ENCODE measurements at places on chromosomes 7 and 10.

DNA sequence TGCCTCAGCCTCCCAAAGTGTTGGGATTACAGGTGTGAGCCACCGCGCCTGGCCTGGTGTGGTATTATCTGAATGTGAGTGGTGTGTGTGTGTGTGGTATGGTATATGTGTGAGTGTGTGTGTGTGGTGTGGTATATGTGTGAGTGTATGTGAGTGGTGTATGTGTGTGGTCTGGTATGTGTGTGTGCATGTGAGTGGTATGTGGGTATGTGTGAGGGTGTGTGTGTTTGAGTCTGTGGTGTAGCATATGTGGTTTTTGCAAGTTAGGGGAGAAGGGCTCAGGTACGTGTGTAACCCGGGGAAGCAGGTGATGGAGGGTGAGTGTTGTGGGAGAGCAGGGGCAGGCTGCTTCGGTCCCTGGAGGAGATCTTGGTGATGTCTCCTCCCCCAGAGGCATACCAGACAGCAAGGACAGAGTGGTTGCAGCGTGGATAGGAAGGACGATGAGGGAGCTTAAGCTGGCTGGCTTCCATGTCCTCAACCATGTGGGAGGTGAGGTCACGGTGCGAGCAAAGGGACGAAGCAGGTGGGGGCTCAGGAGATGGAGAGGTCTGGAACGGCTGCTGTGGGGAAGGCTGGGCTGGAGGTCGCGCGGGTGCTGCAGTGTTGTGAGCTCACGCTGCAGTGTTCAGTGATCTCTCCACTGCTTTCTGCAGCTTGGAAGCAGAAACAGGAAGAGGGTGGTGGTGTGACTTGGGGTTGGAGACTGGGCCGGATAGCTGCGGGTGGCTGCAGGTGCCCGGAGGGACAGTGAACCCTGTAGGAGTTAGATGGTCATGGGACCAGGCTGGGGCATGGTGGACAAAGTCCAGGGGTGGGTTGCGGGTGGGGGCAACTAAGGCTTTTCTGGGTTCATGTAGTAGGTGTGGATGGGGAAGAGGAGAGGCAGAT lies 5.0 kb downstream of the ZYX start:
- peak; percentile 54 for DNase-seq

DNA sequence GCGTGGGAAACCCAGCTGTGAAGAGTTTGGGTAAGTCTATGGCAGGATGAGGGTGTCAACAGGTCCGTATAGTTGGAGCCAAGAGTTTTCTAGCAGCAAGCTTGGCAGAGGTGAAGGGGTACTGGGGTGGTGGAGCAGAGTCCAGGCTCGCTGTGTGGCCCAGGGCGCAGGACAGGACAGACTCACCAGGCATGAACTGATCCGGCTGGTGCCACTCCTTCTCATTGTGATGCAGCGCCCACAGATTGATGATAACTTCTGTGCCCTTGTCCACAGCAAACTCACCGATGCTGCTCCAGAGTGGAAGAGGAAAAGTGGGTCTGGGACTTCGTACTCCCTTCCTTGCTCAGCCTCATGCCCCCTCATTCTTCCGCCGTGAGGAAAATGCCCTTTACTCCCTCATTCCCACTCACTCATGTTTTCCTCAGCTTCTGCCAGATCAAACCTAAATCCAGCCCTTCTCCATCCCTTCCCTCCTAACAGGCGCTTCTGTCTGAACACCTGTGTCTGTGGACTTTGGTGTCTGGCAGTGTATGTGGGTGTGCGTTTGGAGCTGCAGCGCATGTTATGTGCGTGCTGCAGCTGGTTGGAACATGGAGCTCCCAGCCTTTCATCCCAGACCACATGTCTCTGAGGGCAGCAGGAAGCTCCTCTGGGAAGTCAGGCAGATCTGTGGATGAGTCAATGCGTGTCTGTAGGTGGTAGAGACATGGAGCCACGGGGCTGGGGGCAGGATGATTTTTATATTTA lies 5.7 kb downstream of the CYP17A1 start:
- DNase-seq, result no peak

DNA sequence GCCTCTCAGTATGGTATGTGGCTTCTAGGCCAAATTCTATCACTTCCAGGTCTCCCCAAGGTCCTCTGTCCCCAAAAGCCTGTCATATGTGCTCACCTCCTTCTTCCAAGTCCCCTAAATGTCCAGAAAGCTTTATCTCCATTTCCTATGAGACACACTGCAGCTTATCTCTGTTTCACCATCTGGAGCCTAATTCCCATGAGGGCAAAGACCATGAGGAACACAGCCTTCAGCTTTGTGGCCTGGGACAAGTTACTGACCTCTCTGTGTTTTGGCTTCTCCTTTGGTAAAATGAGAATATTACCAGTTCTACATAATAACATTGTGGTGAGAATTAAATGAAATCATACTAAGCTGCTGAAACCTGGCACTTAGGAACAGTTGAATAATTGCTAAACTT lies 19.2 kb downstream of the ST8SIA6 start:
- DNase-seq, result no peak

GRCh38 chr7:65722361-65722792 lies 150.5 kb upstream of the VKORC1L1 start:
- DNase-seq, result peak; percentile 53

DNA sequence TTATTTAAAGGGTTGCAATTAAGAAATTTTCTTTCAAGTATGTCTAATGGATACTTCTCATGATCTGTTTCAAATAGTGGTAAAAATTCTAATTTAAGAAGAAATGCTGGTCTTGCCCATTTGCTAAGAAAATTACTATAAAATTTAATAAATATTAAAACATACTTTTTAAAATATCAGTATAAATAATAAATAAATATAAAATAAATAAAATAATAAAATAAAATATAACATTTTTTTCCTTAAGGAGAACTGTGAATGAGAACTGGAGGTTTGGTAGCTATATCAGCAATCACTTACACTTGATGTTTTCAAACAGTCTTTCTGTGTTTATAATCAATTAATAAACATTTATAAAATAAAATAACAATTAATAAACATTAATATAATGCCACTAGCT lies 266.1 kb downstream of the HGF start:
- no peak for DNase-seq

DNA sequence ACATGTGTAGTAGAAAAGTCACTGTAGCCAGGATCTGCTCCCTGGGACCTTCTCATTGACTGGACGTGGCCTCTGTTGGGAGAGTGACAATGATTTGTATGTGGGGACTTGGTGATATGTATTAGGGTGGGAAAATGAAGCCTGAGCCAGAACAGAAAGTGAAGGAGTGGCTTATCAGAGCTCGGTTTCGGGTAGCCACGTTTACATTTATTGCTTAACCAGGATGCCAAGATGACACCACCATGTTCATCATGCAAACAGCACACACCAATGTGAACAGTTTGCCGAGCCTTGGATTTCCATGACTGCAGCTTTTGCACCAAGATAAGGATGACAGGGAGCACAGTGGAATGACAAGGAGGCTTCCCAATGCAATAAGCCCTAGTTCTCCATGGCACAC lies 112.8 kb upstream of the STK17A start:
- no peak for DNase-seq

GRCh38 chr10:99740933-99741559 lies 9.0 kb downstream of the CUTC start:
- DNase-seq, result no peak

DNA sequence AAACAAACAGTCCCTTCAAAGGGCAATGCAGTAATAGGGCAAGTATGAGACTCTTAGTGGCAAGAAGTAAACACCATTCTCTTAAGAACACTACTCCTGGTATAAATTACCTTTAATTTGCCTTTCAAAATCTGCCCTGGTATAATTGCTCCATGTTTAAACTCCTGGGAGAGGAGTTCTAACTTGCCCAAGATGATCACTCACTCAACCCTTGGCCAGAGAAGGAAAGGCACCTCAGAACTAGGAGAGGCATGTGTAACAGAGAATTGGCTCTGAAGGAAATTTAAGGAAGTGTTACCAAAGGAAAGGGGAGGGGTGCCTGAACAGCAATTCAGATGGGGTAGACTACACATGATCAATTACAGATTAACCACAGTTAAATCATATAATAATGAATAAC lies 1173.6 kb upstream of the SORCS1 start:
- no peak for DNase-seq

GRCh38 chr7:116713918-116714317 lies 41.9 kb downstream of the MET start:
- DNase-seq, result no peak

DNA sequence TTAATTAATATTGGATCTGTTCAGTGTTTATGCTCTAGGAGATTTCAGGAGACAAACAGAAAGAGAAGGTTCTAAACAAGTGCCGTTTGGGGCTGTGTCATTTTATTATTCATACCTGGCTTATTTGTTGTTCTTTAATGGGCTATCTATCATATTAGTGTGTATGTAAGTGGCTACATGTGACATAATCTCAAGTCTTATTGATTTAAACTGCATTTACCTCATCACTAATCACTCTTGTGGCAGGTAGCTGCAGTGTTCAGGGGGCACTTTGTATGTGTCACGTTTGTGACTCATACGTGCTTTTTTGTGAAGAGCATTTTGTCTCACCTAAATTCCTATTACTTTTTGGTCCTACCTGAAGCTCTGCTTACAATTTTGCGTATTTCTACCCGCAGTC lies 95.4 kb downstream of the EXOC4 start:
- no peak for DNase-seq

DNA sequence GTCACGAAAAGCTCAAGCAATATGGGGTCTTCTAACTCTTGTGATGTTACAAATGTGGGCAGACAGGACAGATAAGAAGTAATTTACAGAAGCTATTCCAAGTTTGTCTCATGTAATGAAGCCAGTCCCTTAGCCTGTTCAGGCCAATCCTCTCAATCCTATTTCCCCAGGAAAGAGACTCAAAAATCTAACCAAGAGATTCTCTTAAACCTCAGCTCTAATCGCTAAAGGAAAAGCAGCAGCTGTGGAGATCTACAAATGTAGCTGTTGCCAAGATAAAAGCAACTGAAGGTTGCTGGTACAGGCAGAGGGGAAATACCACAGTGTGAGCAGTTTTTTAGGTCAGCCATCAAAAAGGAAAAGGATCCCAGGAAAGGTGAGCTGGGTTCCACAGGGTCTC lies 39.3 kb downstream of the ANK3 start:
- peak; percentile 30 for DNase-seq

GRCh38 chr7:28807396-28807994 lies 150.6 kb downstream of the TRIL start:
- DNase-seq, result no peak

DNA sequence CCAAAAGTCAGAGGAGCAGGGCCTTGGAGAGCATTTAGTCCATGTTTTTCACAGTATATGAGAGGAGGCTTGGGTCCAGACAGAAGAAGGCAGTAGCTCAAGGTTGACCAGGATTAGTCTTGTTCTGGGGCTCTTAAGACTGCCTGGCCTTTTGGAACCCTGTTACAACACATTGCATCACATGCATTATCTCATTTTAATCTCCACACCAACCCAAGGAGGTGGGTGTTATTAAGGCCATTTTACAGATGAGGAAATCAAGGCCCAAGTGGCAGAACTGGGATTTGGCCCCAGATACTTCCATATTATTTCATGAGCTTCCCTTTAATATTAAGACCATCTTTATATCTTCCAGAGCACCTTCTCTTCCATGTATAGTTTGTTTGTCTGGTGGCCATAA lies 38.8 kb downstream of the RPS24 start:
- no peak for DNase-seq

DNA sequence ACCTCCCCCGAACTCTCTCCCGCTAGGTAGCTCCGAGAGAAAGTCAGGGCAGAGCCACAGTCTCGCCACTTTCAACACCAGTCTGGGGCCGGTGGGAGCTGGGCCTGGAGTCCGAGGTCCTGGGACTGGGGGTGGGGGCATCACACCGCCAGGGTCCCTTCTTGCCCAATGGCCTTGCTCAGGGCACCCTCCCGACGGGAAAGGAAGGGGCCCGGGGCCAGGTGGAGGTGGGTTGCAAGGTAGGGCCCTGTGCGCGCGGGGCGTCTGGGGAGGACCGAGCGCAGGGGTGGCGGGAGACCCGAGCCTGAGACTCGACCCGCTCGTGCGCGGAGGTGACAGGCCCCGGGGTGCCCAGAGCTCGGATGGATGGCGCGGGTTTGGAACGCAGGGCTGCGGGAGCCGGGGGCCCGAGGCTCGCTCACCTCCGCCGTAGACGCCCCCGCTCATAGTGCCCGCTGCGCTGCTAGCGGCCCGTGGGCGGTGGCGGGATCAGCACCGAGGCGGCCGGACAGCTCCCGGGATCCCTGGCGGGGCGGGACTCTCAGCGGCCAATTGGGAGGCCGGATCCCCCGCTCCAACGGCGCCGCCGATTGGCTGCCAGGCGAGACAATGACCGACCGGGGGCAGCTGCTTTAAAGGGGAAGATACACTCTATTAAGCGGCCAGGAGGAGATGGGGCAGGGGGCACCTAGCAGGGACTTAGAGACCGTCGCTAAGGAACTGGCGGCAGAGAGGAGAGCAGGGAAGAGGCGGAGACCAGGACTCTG lies at the start of gene ACTL6B:
TSS of gene ACTL6B (minus strand) at position 541 of the 767 bp plus-strand sequence. CDS start at position 447, 94 bp downstream.
- DNase-seq, result peak; percentile 77

DNA sequence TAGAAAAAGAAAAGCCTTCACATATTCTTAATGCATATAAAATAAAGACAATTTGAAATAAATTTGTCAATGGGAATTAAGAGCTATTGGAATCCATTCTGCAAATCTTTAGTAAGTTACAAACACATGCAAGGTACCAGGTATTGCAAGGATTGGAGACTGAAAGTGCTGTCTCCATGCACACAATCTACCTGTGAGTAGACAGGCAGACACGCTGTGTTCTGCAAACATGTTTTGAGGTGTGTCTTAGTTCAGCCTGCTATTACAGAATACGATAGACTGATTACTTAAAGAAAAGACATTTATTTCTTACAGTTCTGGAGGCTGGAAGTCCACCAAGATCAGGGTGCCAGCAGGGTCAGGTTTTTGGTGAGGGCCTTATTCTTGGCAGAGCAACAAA lies 10.0 kb downstream of the NMT2 start:
- no peak for DNase-seq

GRCh38 chr7:13174991-13175390 lies 487.6 kb downstream of the ARL4A start:
- no peak for DNase-seq

- no peak for DNase-seq
These were observed 2.1 kb downstream of the FAM24B start for GRCh38 chr10:122877264-122877663.

DNA sequence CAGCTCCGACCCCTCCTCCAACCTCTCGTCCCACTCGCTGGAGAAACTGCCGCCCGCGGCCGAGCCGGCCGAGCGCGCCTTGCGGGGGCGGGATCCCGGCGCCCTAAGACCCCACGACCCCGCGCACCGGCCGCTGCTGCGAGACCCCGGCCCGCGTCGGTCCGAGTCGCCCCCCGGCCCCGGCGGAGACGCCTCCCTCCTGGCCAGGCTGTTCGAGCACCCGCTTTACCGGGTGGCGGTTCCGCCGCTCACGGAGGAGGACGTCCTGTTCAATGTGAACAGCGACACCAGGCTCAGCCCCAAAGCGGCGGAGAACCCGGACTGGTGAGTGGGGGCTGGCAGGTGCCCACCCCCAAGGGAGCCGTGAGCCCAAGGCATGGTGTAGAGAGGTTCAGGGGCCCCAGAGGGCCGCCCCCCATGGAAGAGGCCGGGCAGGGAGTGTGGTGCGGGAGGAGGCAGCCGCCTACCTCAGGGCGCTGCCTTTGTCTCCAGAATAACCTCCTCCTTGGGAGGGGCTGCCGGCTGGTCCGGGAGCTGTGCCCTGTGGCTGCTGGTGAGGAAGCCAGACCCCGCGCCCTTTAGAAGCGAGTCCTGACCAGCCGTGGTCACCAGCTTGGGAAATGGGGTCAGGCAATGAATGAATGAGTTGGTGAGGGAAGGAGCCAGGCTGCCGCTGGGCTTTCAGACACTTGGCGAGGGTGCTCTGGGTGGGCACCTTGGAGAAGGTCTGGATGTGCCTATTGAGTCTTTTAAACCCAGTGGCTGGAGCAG lies 1.3 kb downstream of the FAM20C start:
- DNase-seq, result peak; percentile 32

- DNase-seq, result no peak
These were observed 28.1 kb downstream of the ATE1 start for GRCh38 chr10:121899727-121900126.

Data from tongue (tissue), 3 donors.